ENCODE measurements at places on chromosomes 3 and 15.
A peak's percentile ranks its signal among the peaks of the same experiment; 100 is the strongest.

GRCh38 chr15:79629687-79630086 is 197.6 kb downstream of the MINAR1 start:
- no peak for DNase-seq

GRCh38 chr3:118755253-118755801 is 279.3 kb downstream of the IGSF11 start:
- no peak for DNase-seq

DNA sequence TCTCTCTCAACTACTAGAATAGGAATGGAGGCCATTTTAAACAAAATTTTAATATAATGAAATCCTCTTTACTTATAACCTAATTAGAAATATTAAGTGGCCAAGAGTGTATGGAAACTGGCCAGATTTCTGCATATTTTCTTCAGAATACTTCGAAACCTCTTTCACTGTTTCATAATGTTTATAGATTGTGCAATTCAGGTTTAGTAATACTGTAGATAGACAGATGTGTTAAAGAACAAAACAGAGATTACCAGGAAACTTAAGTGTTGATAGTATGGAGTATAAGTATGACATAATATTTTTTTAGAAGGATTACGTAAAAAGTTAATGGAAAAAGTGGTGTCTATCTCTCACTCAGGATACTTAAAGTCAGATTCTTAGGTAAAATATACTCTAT is 4.7 kb downstream of the ABHD5 start:
- DNase-seq = no peak

GRCh38 chr3:131582438-131582837 is 79.7 kb upstream of the MRPL3 start:
- DNase-seq = no peak

DNA sequence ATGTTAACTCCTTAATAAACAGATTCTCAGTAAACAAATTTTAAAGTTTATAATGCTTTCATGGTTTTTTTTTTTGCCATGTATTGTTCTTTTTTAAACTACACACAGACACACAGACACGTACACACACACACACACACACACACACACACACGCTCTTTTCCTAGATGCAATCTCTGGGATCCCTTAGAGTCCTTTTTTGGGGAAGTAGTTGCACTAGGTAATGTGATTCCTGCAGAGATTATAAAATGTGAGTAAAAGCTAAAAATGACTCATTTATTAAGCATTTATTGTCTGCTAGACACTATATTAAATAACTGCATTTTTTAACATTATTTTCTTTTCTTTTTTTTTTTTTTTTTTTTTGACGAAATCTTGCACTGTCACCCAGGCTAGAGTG is 19.9 kb downstream of the NDUFB5 start:
- no peak for DNase-seq

DNA sequence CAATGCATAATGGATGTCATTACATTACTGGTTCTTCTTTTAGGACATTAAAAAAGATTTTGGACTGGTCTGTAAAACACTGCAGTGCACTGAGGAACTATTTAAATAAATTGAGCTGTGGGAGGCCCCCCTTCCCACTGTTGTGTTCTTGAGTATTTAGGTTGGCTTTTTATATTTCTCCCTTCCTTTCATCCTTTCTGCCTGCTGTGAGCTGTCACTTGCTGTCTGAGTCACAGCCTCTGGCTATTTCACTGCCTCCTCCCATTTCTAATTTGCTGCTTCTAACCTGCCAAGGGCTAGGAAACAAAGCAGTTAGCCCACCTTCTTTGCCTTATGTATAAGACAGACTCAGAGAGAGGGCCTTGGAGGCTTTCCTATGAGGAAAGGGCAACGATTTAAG is 89.0 kb upstream of the FNDC3B start:
- DNase-seq = no peak

- no peak for DNase-seq
These were observed 171.8 kb upstream of the PROK2 start for GRCh38 chr3:71956716-71957115.

- no peak for DNase-seq
These were observed 53.3 kb downstream of the ITGB5 start for GRCh38 chr3:124833710-124834332.

DNA sequence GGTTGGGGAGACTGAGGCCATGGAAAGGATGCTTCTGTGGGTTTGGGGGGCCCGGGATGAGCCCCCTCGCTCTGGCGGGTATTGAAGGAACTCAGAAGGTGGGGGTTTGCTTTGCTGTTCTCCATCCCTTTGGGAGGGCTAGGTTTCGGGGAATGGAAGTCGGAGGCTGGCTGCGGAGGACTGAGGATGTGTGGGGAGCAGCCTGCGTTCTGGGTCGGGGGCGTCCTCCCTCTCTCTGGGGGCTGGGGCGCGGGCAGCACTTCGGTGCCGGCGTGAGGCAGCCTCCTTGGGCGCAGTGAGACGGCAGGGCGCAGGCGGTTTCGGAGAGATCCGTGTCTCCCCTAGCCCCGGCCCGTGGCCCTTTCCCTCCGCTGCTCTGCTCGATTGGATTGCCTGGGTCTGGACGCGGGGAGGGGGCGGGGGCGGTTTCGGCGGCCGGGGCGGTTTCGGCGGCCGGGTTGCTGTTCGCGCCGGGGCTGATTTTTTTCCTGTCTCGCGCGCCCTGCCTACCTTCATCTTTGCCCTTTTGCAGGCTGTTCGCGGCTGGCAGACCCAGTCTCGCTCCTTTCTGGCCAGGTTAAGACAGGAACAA is 1.4 kb downstream of the PTPRG start:
- DNase-seq = no peak

DNA sequence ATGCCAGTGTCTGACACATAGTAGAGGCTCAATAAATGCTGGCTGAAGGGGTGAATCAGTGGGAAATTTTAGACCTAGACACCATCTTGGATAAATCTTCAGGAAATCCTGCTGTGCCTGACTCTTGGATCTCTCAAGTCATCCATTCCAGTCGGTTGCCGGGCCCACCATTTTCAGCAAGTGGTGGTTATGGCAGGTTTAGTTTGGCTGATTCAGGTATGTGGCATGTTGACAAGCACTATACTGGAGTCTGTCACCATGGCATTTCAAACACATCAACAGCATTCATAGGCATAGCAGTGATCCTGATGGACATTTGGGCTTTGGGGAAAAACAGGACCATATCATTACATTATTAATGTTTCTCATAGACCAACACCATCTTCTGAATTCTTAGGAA is 25.7 kb upstream of the APH1B start:
- DNase-seq = no peak

- DNase-seq = no peak
These were observed 246.0 kb downstream of the MYRIP start for GRCh38 chr3:40055361-40055760.

GRCh38 chr15:32642667-32643435 is 1.3 kb downstream of the SCG5 start:
- no peak for DNase-seq

GRCh38 chr15:78345396-78346125 is 5.4 kb downstream of the CRABP1 start:
- no peak for DNase-seq

DNA sequence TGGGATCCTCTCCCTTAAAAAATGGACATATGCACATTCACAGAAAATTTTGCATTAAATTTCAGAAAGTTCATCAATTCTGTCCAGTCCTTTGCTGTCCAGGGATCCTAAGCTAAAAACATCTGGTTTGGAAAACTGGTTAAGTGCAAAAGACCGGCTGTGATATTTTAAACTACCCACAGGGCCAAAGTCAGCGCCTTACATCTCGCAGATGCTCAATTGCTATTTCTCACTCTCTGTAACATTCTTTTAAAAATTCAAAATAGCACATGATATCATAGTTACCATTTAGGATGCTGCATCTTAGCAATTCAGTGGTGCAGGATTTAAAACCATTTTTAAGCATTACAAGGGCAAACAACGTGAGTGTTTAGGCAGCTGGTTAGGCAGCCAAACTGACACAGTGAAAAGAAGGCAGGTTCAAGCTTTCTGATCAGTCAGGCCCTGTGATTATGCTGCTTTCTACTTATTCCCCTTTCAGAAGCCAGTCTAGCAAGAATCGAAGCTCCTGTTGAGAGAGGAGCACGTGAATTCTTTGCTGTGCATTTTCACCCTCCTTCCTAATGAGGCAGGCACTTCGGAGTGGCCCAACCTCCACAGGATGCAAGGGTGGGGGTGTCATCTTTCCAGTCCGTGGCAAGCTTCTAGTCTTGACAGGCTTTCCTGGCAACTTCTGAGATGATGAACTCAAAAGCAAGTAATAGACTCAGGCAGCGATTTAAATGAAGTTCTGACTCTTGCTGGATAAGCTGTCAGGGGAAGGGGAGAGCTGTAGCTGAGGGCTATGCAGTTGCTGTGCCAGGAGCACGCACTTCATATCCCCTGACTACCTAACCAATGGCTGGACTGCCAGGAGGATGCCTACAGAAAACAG is 8.8 kb downstream of the PRICKLE2 start:
- DNase-seq = no peak

GRCh38 chr15:87736401-87736800 is 520.1 kb downstream of the NTRK3 start:
- DNase-seq = no peak

DNA sequence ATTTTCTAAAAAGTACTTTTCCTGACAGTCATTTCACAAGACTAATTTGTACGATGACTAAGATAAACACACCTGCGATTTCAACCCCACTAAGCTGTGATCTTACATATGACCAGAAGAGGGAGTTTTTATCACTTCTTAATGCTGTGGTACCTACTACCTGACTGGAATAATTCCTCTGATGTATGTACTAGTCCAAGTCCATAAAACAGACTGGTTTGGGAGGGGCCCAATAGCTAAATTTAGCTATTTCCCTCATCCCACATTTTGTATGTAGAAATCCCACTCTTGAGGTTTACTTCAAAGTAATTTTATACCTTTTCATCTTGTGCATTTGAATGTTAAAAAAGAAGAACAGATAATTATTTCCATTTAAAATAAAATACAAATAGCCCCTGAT is 49.7 kb upstream of the SCAANT1 start:
- no peak for DNase-seq

- no peak for DNase-seq
These were observed 66.2 kb downstream of the MCTP2 start for GRCh38 chr15:94297558-94297957.

DNA sequence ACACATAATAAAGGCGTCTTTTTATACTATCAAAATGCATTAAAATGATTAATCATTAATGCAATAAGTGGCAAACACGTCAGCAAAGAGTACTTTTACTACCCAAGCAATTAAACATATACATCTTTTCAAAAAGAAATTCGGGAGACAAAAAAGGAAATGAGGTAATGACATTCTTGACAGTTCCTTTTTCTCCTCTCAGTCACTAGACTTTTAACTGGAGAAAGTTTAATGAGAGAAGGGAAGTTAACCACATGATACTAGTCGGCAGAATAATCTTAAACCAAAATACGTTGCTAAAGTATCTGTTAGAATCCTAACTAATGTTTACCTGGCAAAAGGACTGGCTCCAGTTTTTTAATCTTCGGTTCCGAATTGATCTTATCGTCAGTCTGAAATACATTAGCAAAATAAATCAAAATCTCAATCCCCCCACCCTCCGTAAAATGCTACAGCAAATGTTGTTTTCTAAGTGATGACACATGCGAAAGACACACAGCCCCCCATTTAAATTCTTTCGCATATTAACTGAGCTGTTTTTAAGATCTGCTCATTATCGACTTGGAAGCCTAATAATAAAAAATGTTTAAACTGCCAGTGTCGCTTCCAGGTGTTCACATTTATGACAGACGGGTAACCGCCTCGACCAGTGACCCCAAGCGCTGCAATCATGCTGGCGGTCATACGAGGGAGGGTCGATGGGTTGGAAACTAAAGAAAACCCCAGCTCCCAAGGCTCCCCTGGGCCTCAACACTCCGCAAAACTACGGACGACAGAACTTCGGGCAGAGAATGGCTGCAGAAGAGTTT is 778 bp downstream of the MTMR10 start:
- no peak for DNase-seq

GRCh38 chr3:12051586-12051985 is 47.4 kb downstream of the SYN2 start:
- no peak for DNase-seq

DNA sequence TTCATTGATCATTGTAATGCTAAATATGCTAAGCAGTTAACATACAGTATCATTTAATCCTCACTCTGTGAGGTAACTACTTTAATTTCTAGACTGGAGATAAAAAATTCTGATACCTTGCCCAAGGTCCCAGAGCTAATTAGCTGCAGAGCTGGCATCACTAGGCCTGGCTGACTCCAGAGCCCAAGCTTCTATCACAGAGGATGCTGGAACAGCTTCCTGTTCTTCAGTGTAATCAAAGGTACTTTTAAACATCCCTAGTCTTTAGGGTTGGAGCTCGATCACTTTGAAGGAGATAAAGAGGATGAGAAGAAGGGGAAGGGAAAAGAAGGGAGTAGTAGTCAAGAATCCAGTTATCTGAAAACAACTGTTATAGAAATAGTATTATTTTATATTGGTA is 37.1 kb upstream of the BOC start:
- DNase-seq = no peak

DNA sequence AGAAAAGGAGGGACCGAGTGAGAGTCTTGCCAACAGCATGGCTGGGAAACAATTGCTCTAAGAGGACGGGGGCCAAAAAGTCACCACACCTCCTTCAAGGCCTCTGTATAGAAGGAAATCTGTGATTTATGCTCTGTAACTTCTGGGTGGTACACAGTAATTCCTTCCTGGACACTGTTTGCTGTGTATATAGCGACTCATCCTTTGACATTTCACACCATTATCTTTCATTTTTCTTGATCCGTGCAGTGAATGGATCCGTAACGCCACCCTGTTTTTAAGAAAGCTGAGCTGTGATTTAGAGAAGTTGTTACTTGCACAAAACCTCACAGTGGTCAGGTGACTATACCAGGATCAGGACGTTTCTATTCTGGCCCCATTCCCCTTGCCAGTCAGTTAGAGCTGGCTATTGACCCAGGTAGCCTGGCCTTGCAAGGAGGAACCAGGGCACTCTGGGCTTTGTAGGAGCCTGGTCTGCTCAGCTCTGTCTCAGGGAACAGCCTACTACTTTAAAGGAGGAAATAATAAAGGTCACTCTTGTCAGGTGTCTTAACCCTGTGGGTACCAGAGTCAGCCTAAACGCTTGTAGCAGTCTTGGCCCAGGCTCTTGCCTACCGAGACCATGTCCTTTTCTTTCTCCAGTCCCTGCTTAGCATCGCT is 86.5 kb upstream of the MYZAP start:
- no peak for DNase-seq

DNA sequence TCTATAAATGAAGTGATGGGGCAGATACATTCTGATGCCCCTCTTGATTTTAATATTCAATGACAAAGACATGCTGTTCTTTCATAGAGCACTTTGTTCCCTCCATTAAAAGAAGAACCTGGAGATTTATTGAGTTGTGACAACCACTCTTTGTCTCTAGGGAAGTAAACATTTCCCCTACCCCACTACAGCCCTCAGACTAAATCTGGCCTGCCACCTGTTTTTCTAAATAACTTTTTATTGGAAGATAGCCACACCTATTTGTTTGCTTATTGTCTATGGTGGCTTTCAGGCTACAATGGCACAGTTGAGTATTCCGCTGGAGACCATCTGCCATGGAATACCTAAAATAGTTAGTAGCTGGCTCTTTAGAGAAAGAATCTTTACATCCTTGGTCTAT is 41.2 kb upstream of the ZNF385D start:
- no peak for DNase-seq

DNA sequence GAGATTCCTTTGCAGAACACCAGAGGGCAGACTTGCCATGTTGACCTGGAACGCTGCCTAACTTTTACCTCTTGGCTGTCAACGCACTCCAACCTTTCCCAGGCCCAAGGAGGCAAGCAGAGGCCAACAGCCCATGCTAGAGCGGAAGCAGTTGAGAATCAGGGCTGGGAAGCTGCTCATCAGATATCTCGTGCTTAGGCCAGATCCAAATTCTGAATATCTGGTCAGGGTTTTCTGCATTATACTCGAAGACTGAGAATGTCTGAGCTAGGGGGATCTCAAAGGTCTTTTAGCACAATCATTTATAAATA is 2.5 kb downstream of the XIRP1 start:
- peak; percentile 27 for DNase-seq

All from stimulated activated CD4-positive, alpha-beta T cell treated with anti-CD3 and anti-CD28 coated beads, Interleukin-1b, Interleukin-23, amount 100 ng/mL, for 1 hour (primary cell).